ENCODE measurements at places on chromosomes 3 and 15.

DNA sequence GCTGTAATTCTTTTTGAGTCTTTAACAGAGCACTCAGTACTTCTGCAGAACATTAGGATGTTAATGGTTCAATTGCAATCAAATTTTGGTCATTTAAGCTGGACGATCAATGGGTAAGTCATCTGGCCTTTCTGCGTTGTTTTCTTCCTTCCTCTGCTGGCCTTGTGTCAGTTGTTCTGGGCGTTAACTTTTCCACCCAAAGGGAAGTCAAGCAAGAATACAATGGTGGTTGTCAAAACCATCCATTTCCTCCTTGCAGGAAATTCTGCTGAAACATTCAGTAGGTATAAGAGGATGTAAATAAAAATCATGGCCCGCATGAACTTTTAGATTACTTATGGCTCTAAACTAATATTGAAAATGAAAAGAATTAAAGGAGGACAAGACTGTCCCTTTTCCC, 584.0 kb downstream of the GRM7 start:
- DNase-seq = no peak

DNA sequence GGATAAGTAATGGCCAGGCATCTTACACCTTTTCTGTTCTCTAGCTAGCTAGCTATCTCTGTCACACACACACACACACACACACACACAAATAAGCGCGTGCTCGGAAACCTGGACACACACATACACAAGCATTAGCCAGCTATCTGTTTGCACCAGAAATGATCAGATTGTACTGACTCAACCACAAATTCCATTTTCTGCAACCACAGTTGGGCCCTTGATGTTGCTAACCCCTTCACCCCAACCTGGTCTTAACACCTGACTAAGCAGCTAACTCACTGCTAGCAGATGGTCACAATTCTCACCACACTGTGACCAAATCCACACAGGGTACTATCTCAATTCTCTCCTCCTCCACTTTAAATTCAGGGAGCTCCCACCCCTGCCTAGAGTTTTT, 183.0 kb upstream of the THBS1 start:
- DNase-seq = no peak

DNA sequence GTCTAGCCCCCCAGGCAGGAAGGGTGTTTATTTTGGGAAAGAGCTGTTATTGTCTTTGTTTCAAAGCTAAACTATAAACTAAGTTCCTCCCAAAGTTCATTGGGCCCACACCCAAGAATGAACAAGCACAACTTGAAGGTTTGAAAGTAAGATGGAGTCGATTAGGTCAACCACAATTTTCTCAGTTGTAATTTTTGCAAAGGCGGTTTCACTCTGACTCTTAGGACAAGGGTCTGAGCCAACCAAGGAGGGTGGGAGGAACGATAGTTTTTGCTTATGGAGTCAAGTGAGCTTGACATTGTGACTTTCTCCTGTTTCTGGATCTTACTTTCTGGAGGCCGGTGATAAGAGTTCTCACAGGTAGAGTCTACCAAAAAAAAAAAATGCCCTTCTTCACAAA, 5.8 kb upstream of the ZNF770 start:
- DNase-seq = no peak

- no peak for DNase-seq
Observed at GRCh38 chr3:156298938-156299337, 178.6 kb downstream of the KCNAB1 start.

GRCh38 chr3:155730843-155731242, 14.0 kb downstream of the PLCH1 start:
- DNase-seq = no peak

Measured in stimulated activated CD8-positive, alpha-beta memory T cell treated with anti-CD3 and anti-CD28 coated beads, Interleukin-4, amount 100 ng/mL, for 1 hour (primary cell).